CD4-positive, CD25-positive, alpha-beta regulatory T cell (primary cell): ENCODE measurements at places on chromosomes 13 and 19. TPM values are rescaled to one million over a fixed set of nuclear protein-coding genes. Genes with fewer than 3 reads are reported as not detected.

LRRC63 gene
- total RNA-seq = 0.20 TPM

SIGLEC8 gene
- not detected for total RNA-seq

CBLC gene
- total RNA-seq = not detected

ZNF543 gene
- total RNA-seq = 4.5 TPM

FGF22 gene
- 0.81 TPM for total RNA-seq

PLPPR3 gene
- total RNA-seq = not detected

DNA sequence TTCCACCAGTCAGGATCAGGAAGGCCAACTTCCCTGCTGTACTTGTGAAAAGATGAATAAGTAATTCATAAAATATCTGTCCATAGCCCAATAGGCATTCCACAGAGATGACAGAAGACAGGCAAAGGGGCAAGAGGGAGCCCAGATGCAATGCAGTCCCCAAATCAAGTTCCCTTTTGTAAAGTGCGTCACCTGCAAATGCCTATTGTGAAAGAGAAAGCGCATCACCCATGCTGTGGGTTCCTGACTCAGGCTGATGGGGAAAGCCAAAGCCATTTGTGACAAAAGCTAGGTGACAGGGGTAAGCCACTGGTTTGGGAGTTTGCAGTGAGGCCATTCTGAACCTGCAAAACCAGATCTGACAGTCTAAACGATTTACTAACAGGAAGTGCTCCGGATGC lies 157.5 kb upstream of the ZNF536 start:
- DNase-seq = no peak

DNA sequence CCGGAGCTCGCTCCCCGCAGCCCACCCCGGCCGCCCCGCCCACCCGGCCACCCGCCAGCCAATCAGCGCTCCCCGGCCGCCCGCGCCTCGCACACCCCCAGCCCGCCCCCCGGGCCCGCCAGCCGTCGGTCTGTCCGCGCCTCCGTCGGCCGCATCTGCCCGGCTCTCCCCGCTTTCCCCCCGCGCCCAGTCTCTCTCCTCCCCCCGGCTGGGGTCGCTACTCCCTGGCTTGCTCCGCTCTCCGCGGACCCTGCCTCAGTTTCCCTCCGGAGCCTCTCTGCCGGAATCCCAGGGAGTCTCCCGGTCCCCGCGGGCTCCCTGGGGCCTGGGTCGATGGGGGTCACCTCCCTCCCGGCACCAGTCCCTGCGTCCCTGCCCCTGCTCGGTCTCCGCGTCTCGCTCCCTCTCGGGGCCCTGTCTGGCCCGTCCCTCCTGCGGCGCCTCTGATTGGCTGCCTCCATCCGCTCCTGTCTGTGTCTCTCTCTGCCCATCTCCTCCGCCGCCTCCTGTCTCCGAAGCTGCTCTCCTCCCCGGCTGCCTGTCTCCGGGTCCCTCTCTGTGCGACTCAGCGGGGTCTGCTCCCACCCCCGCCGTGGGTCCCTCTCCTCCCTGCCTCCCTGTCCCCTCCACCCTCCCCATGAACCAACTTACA lies 484 bp downstream of the IL11 start:
- DNase-seq = peak; percentile 40

GRCh38 chr19:42140125-42140754 lies 8.0 kb upstream of the POU2F2 start:
- DNase-seq = no peak

DNA sequence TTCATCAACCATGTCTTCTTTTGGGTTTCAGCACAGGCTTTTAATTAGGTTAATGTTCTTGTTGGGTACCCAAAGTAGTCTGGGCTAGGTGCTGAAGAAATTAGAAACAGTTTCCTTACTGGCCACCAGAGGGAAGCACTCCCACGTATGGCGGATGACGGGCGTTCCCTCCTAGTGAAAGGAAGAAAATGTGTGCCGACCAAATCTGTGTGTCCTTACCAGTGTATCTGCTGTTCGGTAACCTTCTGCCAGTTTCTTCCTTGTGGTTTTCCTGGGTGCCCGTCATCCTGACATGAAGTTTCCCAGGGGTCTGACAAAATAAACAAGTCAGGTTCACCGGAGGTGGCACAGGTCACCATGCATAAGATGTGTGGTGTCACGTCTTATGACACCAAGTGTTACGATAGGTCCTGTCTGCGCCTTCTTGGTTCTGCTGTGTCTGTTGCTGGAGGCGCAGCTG lies 6.0 kb upstream of the WDR88 start:
- DNase-seq = peak; percentile 25

GRCh38 chr19:49580264-49581006 lies at the start of gene NOSIP:
TSS of gene NOSIP (minus strand) at chr19:49580556. CDS start at chr19:49560691, 19,865 bp downstream.
- peak; percentile 95 for DNase-seq

DNA sequence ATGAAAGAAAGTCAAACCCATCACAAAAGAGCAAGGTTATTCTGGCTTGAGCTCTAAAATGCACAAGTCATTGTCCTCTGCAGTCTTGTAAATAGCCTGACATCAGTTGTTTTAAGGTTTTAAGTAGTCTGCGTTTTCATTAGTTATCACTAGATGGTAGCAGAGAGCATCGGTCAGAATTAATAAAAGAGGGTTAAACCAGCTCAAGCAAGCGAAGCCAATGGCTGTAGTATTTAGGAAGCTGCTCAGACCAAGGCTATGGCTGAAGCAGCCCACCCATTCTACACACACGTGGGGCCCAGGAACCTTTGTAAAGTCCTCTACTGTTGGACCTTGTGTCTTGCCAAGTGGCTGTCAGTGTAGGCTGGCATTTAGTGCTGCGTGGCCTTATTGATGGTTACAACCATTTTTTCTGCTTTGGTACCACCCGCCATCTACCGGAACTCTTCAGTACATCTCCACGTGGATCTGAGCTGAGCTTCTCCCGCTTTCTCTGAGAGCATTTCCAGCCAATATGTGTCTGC lies 13.3 kb upstream of the ZNF57 start:
- peak; percentile 55 for DNase-seq

DNA sequence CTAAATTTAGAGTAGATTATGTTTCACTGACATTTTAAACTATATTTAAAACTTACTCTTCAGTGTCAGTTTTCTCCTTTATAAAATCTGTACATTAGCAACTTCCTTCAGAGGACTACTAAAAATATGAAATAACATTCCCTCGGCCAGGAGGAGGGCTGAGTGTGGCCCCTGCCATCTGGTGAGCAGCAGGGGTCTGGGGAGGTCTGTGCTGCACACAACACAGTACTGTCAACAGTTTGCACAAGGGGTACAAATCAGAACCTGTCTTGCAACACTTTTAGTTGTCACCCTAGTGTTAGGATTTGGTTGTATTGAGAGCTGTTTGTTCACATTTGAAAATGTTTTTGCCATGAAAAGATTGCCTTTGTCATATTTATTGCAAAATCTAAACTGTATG lies 48.9 kb downstream of the TPP2 start:
- no peak for DNase-seq

DNA sequence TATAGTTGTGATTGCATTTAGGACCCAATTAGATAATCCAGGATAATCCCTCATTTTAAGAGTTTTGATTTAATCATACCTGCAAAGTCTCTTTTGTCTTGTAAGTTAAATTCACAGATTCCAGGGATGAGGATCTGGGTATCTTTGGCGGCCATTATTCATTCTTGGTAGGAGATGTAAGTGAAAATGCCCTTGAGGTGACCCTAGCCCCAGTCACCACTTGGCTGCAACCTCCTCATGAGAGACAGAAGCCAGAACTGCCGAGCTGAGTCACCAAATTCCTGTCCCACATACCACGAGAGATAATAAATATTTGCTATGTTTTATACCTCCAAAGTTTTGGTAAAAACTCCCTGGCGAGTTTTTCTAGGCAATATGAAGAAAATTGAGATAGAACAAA lies 389.4 kb downstream of the RFC3 start:
- DNase-seq = no peak

- DNase-seq = no peak
Measured at GRCh38 chr13:71039440-71039839, 827.6 kb downstream of the DACH1 start.

- DNase-seq = no peak
Measured at GRCh38 chr19:51470966-51471365, 7.4 kb upstream of the CEACAM18 start.

- DNase-seq = no peak
Measured at GRCh38 chr13:46637213-46637612, 84.2 kb downstream of the LRCH1 start.

DNA sequence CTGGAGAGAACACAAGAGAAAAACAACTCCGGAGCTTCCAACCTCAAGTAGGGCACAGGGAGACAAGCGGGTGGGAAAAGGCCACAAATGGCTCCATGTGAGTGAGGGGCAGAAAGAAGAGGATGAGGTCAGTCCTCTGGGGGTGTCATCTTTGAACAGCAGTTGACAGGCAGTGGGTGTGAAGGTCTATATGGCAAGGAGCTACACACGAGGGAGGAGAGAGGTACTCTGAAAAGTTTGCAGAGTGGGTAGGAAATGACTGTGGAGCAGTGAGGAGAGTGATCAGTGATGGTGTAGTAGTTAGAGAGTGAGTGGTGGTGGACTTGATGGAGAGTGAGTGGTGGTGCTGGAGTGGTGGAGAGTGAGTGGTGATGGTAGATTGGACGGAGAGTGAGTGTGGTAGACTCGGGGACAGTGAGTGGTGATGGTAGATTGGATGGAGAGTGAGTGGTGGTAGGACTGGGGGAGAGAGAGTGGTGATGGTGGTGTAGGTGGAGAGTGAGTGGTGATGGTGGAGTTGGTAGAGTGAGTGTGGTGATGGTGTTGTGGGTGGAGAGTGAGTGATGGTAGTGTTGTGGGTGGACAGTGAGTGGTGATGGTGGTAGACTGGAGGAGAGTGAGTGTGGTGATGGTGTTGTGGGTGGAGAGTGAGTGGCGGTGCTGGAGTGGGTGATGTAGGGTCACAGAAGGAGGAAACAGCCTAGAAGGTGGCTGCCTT lies 4.0 kb downstream of the TFDP1 start:
- no peak for DNase-seq

DNA sequence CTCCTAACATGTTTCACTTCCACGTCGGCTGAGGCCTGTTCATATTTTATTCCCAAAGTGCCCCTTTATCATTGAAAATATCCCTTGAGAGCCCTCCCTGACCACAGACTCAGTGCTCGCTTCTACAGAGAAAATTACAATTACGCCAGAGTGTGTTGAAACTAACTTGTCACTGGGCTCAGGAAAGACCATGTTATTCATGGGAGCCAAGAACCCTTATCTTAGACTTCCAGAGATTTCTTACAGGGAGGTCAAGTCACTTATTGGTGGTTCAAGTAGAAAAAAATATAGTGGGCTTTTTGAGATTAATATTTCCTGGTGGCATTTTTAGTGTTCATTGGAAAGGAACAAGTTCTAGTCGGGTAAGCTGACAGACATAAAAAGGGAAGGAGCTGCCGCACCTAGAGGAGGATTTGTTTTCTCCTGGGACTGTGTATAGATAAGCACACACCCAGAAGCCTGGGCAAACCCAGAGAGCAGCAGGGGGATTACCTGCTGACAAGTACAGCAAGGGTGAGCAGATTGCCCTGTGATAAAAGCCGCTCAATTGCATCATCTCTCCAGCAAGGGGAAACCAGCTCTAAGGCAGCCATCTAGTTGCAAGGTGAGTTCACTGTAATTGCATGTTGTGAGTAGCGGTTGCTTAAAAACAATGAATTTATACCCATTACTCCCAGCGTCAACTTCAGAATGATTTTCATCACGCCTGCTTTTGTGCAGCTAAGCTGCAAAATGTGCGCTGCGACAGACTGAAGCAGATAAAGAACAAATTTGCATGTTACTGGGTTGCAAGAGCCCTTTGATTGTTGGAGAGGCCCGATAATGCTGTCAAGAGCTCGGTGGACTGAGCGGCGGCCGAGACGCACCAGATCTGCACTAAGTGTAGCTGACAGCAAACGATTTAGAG lies 46.2 kb downstream of the DCT start:
- no peak for DNase-seq

DNA sequence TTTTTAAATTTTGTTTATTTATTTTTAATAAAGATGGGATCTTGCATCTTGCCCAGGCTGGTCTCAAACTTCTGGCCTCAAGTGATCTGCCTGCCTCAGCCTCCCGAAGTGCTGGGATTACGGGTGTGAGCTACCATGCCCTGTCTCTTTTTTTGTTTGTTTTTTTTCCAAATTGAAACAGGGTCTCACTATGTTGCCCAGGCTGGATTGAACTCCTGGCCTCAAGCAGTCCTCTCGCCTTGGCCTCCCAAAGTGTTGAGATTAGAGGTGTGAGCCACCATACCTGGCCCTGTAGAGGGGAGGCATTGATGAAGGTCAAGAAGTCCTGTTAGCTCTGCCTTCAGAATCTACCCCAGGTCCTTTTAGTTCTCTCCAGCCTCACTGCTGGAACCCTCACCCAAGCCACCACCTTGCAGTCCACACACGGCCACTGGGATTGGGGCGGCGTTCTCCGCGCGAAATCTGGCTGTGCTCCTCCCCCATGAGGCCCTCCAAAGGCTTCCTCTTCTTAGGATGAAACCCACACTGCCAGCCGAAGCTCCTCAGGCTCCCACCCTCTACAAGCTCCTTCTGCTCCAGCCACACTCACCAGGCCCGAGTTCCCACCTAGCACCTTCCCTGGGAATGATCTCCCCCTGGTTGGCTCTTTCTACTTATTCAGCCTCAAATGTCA lies 34.9 kb downstream of the ACTN4 start:
- no peak for DNase-seq

DNA sequence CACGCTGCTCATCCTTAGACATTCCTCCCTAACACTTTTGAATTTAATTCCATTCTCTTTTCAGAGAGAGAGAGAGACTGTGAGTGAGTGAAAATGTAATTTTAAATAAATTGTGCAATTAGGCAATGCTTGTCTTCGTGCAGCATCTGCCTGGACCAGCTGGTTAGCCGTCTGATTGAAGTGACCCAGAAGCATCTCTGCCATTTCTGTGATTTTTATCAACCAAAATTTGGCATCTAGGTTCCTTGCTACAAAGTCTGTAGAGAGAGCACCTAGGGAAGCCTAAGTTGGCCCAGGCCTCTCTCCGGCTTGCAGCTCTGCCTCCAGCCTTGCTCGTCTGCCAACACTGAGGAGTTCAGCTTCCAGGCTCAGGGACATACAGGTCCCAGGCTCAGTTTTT lies 138.6 kb upstream of the GPR12 start:
- DNase-seq = no peak

DNA sequence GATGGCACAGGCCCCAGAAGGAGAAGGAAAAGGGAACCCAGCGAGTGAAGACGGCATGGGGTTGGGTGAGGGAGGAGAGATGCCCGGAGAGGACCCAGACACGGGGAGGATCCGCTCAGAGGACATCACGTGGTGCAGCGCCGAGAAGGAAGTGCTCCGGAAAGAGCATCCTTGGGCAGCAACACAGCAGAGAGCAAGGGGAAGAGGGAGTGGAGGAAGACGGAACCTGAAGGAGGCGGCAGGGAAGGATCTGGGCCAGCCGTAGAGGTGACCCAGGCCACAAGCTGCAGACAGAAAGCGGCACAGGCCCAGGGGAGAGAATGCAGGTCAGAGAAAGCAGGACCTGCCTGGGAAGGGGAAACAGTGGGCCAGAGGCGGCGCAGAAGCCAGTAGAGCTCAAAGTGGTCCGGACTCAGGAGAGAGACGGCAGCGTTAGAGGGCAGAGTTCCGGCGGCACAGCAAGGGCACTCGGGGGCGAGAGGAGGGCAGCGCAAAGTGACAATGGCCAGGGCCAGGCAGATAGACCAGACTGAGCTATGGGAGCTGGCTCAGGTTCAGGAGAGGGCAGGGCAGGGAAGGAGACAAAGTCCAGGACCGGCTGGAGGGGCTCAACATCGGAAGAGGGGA lies 1.1 kb downstream of the PPP1R12C start:
- peak; percentile 41 for DNase-seq
